Skeletal muscle cell (primary cell): ENCODE measurements at places on chromosomes 3 and 15.

GRCh38 chr15:76204916-76205460 lies 106.3 kb downstream of the ETFA start:
- DNase-seq = no peak

DNA sequence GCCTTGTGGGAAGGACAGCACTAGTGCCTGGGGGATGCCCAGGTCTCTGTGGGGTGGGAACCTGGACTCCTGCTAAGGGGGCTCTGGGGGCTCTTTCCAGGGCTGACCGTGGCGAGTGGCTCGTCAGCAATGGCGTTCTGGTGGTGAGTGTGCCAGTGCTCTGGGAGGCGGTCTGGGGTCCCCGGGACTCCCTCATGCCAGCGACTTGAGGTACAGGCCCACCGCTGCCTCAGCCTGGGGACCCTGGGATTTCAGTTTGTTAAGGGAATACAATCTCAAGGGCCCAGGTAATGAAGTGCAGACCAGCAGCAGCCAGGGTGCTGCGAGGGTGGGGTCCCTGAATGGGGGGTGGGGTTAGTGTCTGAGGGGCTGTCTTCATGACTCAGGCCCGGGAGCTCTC lies 2.5 kb downstream of the PLA2G4B start:
- DNase-seq = no peak

DNA sequence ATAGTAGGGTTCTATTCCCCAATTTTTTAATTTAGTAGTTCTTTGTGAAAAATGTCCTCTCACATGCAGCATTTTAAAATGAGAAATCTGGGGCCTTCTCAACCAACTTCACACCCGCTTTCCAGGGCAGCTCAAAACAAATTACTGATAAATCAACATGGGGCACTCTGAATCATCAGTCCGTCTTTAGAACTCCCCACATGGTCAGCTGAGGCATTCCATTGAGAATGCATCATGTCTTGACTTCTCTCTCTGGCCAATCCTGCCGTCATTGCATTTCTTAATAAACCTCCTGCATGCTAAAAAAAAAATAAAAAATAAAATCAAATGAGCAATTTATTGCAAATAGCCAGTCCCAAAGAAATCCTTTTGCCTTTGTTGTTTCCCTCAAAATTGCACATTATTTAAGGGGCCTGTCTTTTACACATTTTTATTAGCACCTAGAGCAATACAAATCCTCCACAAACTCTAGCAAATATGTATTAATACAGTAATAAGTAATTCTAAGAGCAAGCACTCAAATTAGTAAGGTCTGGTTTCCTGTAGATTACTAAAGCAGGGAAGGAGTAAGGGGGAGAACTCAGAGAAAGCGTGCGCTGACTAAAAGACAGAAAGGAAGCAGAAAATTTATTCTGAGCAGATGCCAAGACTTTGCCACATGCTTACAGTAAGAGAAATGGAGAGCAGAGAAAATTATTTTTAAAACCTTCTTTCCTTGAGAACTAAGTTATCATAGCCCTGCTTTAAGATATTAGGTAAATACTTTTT lies 175.7 kb downstream of the TNIK start:
- peak; percentile 87 for DNase-seq

GRCh38 chr3:109396806-109397205 lies 59.5 kb upstream of the DPPA4 start:
- DNase-seq = no peak

- peak; percentile 84 for DNase-seq
Observed at GRCh38 chr3:161415506-161416231, 44.4 kb upstream of the SPTSSB start.

DNA sequence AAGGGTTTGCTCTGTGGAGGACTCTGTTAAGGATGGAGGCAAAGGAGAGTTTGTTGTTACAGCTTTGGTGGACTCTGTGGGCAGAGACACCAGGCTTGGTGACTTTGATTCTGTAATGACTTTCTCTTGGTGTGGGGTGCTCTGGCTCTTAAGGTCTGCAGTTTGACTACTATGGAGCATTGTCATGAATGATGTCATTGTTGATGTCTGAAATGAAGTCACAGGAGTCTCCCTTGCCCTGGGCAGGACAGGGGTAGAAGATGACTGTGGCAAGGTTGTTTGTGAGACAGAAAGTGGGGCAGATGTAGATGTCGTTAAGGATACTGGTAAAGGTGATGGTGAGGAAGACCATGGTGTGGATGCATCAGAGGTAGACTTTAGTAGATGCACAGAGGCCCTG lies 42.7 kb downstream of the HEG1 start:
- DNase-seq = no peak

GRCh38 chr3:44240061-44240460 lies 1.6 kb upstream of the TOPAZ1 start:
- DNase-seq = no peak

DNA sequence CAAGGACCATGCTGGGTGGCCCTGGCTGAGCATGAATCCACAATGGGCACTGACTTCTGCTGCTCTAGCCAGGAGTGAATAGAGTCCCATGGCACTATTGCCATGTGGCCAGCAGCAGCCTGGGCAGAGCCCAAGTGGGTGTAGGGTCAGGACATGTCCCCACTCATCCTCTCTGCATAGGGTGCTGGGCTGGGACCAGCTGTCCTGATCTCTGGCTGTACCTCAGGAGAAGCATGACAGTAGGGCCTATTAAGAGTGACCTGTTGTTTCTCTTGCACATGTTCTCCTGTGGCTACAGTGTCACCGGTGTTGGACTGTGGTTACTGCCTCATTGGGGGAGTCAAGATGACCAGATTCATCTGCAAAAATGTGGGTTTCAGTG lies 46.9 kb downstream of the DLEC1 start:
- DNase-seq = no peak

GRCh38 chr15:85545752-85546151 lies 165.3 kb downstream of the AKAP13 start:
- DNase-seq = no peak

GRCh38 chr15:39786447-39787056 lies 3.9 kb upstream of the FSIP1 start:
- DNase-seq = no peak

DNA sequence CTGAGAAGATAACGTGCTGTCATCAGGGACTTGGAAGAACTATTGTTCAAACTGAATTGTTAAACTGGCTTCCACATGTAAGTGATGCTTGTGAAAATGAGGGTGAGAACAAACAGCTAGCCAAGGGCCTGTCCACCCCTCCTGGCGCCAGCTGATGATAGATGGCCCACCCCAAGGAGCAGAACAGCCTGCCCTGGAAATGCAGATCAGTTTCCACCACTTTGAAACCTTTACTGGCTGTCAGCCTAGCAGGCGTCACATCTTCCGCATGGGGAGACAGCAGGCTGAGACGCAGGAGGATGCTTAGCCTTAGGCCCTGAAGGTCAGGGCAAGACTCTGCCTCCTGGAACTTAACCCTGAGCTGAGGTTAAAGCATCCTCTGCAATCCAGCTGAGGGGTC lies 6.4 kb upstream of the SLC51B start:
- DNase-seq = no peak

DNA sequence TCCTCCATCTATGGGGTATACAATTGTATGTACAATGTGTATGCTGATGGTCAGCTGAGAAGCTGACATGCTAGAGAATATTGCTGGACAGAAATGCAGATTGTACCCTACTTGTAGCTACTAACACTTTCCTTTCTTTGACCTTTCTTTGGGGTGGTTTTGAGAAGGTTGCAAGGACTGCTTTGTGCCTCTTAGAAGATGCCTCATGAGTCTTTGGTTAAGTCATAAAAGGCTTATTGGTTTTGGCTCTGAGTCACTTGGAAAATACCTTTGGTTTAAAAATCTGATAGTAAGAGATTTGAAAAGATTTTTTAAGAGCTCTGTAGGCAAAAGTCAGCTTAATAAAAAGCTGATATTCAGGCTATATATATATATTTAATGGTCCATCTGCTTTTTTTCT lies 71.5 kb downstream of the ZMAT3 start:
- no peak for DNase-seq

DNA sequence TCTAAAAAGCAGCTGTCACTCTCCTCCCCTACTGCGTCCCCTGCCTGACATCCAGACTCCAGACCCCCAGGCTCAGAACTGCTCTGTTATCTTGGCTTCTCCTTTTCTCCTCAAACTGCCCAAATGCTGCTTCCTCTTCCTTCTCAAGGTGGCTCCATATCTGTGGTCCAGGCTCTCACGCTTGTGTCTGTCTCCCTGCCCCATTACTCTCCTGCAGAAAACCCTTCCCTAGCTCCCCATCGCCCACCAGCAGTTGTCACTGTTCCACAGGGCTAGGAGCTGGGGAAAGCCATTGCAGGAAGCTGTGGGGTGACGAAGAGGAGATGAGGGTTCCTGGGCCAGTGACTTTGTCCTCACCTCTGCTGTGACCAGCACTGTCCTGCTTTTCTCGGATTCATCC lies 30.7 kb upstream of the CGNL1 start:
- no peak for DNase-seq

DNA sequence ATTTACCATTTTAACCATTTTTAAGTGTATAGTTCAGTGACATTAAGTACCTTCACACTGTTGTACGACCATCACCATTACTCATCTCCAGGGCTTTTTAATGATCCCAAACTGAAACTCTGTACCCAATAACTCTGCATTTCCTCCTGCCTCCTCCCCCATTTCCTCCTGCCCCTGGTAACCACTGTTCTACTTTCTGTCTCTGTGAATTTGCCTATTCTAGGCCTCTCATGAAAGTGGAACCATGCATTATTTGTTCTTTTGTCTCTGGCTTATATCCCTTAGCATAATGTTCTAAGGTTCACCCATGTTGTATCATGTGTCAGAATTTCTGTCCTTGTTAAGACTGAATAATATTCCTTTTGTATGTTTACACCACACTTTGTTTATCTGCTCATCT lies 154.2 kb downstream of the MECOM start:
- DNase-seq = no peak

DNA sequence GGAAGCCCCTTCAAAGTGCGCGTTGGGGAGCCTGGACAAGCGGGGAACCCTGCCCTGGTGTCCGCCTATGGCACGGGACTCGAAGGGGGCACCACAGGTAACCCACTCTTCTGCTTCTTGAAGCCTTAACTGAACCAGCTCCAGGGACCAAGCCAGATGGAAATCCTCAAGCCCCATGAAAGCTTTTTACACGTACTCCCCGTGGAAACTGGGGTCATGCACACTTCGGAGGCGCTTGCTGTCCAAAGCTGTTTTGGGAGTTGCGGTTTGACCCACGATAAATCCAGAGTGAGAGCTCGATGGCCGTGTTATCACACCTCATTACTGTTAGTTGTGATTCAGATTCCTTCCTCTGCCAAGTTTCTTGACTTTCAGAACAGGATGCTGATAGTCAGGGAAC lies 47.5 kb downstream of the DNASE1L3 start:
- DNase-seq = no peak

DNA sequence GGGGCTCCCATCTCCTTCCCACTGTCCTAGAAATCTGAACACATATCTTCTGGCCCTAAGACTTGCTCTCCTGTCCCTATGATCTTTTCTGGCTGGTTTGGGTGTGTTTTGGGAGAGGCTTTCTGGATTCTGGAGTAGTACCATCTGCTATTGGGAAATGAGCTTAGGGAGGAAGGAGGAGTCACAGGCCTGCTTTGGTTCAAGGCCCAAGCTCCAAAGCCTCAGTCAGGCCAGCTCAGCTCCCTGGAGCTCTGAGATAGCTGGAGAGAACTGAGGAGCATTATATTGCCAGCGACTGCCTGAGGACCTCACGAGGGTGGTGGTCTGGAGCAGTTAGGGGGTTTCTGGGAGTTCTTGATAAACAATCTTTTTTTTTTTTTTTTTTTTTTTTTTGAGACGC lies 18.7 kb downstream of the RASGRF1 start:
- no peak for DNase-seq

DNA sequence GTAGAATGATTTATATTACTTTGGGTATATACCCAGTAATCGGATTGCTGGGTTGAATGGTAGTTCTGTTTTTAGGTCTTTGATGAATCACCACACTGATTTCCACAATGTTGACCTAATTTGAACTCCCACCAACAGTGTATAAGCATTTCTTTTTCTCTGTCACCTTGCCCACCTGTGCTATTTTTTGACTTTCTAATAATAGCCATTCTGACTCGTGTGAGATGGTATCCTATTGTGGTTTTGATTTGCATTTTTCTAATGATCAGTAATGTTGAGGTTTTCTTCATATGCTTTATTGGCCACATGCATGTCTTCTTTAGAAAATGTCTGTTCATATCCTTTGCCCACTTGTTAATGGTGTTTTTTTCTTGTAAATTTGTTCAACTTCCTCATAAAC lies 340.8 kb downstream of the PLOD2 start:
- no peak for DNase-seq

DNA sequence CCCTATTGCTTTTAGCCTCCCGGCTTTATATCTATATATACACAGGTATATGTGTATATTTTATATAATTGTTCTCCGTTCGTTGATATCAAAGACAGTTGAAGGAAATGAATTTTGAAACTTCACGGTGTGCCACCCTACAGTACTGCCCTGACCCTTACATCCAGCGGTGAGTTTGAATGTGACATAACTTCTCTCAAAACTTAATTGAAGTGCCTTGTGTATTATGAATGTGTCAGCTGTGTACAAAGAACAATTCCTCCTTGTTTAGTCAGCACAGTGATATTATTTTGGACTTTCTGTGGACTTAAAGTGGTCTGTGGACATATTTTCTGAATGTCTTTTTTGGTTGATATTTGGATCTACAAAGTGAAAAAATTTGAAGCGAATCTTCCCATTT lies 220 bp downstream of the TP63 start:
- DNase-seq = no peak

GRCh38 chr3:180911876-180912303 lies 580 bp upstream of the FXR1 start:
- no peak for DNase-seq

GRCh38 chr3:4523710-4524698 lies 30.9 kb downstream of the ITPR1 start:
- DNase-seq = peak; percentile 55

- DNase-seq = no peak
Observed at GRCh38 chr3:15333099-15333955, 941 bp upstream of the SH3BP5 start.

DNA sequence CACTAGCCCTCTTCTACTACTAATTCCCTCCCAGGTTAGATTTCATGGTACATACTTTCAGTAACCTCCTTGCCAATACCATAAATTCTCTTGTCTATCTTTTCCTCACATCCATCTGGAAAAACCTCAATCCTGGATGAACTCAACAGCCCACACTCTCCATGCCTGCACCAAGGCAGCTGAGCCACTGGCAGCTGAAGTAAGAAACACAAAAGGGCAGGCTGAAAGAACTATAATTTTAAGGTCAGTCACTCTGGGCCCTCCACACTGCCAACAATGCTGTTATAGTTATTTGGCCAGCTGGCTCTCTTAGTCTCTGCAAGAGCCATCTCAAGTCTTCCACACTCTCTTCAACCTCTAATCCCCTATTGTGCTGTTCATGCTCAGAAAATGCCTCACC lies 15.1 kb upstream of the TIPARP start:
- peak; percentile 51 for DNase-seq

DNA sequence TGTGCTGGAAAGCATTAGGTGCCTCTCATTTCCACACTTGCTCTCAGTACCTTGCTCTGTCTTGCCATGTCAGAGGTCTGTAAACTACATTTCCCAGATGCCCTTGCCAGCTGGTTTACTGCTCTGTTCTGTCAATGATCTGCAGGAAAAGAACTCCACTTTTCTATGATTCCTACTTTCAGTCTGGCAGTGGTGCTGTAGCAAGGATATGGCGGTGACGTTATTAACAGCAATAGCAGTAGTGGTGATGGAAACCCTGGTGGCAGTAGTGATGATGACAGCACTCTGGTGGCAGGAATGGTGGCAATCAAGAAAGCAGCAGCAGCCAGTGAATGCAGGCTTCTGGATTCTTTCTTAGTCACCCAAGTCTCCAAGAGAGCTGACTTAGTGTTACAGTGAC lies 665.2 kb downstream of the DIPK2A start:
- no peak for DNase-seq

- no peak for DNase-seq
Observed at GRCh38 chr15:82790321-82790720, 15.5 kb downstream of the FSD2 start.

GRCh38 chr3:94494992-94495391 lies 432.1 kb downstream of the NSUN3 start:
- no peak for DNase-seq
